ENCODE measurements at places on chromosomes 12 and 14. TPM values are rescaled to one million over a fixed set of nuclear protein-coding genes. Genes with fewer than 3 reads are reported as not detected.

Gene GSG1
- not detected for total RNA-seq

Gene PRB4
- total RNA-seq = not detected

Gene LMNTD1
- total RNA-seq = 0.19 TPM

Gene RNASE1
- 64.0 TPM for total RNA-seq

Gene ASB8
- 24.0 TPM for total RNA-seq

Gene NPFF
- not detected for total RNA-seq

Gene OVCH1
- total RNA-seq = not detected

Gene IL26
- not detected for total RNA-seq

Gene MUCL1
- total RNA-seq = not detected

Gene FBLN5
- total RNA-seq = 0.51 TPM

- no peak for DNase-seq
These were observed 43.8 kb upstream of the LTBP2 start for GRCh38 chr14:74655599-74656395.

DNA sequence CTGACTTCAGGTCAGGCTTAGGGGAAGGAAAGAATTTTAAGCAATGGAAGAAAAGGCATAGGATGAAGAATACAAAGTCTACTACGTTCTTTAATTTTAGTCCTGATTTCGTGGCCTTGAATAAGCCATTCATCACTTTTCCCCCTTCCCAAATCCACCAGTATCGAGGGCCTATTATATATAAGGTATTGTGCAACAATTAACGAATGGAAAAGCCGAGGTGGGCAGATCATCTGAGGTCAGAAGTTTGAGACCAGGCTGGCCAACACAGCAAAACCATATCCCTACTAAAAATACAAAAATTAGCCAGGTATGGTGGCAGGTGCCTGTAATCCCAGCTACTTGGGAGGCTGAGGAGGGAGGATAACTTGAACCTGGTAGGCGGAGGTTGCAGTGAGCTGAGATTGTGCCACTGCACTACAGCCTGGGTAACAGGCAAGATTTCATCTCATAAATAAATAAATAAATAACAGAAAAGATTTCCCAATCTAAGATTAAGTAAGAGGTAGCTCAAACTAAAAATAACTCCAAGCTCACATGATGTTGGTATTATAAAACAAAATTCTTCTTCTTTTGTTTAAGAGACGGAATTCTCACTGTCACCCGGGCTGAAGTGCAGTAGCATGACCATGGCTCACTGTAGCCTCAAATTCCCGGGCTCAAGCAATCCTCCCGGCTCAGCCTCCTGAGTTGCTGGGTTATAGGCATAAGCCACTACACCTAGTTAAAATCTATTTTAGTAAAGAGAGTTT lies 58.3 kb upstream of the NR2C1 start:
- no peak for DNase-seq

GRCh38 chr12:26749781-26750180 lies 83.2 kb downstream of the ITPR2 start:
- DNase-seq = no peak

DNA sequence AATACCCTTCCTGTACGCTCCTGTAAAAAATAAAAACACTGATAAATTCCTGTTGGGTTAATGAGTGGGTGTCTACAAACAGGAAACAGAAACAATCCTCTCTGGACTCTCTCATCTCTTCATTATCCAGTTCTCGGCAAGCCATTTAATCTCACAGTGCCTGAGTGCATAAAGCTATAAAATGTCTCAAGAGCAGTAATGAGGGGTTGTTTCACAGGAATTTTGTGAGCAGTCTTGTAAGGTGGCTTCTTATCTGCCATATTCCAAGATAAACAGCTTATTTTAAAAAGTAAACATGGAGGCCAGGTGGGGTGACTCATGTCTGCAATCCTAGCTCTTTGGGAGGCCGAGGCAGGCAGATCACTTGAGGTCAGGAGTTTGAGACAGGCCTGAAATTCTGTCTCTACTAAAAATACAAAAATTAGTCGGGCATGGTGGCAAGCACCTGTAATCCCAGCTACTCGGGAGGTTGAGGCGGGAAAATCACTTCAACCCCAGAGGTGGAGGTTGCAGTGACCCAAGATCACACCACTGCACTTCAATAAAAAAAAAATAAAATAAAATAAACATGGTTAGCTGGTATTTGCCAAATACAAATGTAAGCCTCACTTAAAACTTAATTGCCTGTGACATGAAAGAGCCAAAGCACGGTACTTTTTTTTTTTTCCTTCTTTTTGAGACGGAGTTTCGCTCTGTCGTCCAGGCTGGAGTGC lies 54.0 kb downstream of the CLIP1 start:
- peak; percentile 56 for DNase-seq

- DNase-seq = no peak
These were observed 6.1 kb upstream of the ALDH1L2 start for GRCh38 chr12:105090361-105090760.

- DNase-seq = no peak
These were observed 23.5 kb upstream of the SELPLG start for GRCh38 chr12:108657130-108657745.

GRCh38 chr12:10612984-10613348 lies 443 bp downstream of the MAGOHB start:
- DNase-seq = no peak

DNA sequence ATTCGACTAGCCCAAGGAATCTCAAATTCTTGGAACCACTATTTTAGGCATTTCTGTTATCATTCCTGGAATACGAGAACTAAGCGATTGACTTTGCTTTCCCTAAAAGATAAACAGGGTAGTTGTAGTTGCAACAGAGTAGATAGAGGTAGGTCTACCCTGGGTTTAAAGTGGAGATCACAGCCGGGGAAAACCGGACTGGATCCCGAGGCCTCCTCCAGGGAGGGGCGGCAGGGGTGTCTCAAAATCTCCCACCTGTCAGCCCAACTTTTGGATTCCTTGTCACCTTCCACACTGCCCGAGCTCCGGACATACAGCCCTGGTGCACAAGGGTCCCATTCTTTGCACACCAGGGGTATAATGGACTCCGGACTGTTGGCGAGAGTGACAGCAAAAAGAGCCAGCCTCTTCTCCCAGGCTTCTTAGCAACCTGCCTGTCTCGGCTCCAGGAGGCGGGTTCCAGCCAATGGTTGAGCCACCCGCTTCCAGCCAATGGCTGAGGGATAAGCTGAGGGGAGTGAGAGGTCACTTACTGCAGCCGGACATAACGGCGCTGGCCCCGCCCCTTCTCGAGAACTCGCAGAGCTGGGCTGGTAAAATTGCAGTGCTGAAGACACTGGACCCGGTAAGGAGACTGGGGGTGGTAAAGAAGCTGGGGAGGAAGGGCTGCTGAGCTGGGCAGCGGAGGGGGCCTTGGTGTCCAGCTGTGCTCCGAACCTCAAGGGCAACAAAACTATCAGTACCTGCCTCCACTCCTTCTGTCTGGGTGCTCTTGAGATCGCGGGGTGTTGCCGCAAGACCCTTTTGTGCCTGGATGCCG lies at the start of gene SUOX:
Gene SUOX, plus strand, starts transcription at position 562 of the 820 bp plus-strand sequence. CDS start 4,946 bp downstream, outside the sequence.
- DNase-seq = peak; percentile 98

DNA sequence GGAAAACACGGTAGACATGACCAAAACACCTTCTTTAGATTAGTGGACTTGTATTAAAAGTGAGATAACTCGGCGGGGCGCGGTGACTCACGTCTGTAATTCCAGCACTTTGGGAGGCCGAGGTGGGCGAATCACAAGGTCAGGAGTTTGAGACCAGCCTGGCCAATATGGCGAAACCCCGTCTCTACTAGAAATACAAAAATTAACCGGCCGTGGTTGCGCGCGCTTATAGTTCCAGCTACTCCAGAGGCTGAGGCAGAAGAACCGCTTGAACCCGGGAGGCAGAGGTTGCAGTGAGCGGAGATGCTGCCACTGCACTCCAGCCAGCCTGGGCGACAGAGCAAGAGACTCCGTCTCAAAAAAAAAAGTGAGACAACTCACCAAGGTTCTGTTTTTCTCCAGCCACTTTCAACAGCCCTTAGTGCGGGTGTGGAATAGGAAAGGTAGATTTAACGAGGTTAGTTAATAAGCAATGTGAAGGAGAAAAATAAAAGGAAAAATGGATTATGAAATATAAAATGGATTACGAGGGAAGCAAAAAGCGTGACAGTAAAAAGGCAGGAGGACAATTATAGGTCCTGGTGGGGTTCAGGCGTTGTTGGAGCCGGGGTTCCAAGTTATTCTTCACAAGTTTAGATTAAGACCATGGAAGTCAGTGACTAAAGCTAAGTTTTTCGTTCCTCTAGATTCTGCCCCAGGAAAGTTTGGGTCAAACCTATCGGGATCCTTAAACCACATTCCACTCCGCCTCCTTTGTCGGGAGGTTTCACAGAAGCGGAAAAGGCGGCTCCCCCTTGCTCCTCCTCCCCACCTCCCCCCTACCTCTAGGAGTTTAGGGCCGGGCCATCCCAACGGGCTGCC lies 534 bp downstream of the PPP2R3C start:
- DNase-seq = peak; percentile 15

- no peak for DNase-seq
These were observed 1.6 kb downstream of the TMEM260 start for GRCh38 chr14:56581041-56581727.

DNA sequence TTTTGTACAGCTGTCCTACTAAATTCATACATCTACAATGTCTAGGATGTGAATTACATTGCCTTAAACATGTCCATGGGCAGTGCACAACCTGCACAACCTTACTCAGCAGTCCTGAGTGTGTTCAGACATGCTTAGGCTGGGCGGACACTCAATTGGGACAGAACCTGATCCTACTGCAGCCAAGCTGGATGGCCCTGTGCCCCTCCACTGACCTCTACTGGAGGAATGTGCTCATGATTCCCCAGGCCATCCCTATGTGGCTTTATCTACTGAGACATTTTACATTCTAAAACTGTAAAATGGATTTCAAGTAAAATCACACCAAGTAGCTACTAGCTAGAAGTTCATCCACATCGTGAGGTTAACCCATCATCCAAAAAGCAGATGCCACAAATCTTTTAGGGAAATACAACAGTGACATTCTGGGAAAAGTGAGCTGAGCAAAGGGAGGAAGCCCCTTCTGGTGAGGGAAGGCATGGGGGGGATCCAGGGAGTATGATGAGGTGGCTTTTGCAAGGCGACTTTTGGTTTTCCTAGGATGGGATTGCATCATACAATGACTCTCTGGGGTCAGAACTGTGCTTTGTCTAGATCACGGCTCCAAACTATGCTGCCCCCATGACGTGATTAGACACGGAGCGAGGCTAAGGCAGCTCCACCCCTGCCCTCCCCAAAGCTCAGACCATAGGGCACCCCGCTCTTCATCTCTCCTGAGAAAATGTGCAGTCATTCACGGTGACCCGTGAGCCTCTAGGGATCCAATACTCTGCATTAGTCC lies 911.7 kb upstream of the TMEM132C start:
- no peak for DNase-seq

GRCh38 chr12:1791104-1791841 lies 29.1 kb upstream of the LRTM2 start:
- DNase-seq = peak; percentile 85

GRCh38 chr14:64423987-64424386 lies 35.8 kb downstream of the MTHFD1 start:
- peak; percentile 19 for DNase-seq

GRCh38 chr14:105398726-105399465 lies 558 bp downstream of the TEX22 start:
- DNase-seq = peak; percentile 65

DNA sequence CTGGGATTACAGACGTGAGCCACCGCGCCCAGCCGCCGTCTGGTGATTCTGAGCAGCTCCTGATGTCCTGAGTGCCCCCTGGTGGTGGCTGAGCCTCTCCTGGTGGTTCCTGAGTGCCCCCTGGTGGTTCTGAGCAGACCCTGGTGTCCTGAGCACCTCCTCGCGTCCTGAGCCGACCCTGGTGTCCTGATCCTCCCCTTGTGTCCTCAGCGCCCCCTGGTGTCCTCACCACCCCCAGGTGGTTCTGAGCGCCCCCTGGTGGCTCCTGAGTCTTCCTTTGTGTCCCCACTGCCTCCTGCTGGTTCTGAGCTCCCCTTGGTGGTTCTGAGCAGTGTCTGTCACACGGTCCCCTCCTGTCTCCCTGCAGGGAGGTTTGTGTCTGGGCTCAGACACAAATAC lies 1304.9 kb downstream of the TMEM121 start:
- DNase-seq = no peak

GRCh38 chr12:121794534-121795033 lies 1.1 kb upstream of the RHOF start:
- DNase-seq = no peak

- no peak for DNase-seq
These were observed 13.8 kb upstream of the RAN start for GRCh38 chr12:130858084-130858483.

Data from dermis blood vessel endothelial cell (primary cell).